ENCODE measurements at places on chromosomes 13 and 19. TPM values are rescaled to one million over a fixed set of nuclear protein-coding genes. Genes with fewer than 3 reads are reported as not detected.
A peak's percentile ranks its signal among the peaks of the same experiment; 100 is the strongest.

- H3K27me3 ChIP-seq, result no peaks in the 10 kb centered on the region
- H3K4me1 ChIP-seq, result no peaks in the 10 kb centered on the region
- no peaks in the 10 kb centered on the region for H3K36me3 ChIP-seq
These were observed 17.6 kb downstream of the VSTM2B start for GRCh38 chr19:29543381-29543780.

DNA sequence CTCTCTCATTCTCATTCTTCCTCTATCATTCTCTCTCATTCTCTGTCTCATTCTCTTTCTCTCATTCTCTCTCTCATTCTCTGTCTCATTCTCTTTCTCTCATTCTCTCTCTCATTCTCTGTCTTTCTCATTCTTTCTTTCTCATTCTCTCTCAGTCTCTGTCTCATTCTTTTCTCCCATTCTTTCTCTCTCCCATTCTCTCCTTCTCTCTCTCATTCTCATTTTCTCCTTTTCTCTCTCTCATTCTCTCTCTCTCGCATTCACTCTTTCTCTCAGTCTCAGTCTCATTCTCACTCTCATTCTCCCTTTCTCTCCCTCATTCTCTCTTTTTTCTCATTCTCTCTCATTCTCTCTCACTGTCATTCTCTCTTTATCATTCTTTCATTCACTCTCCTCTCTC lies 152.0 kb upstream of the UQCRFS1 start:
- no peak overlapping the region for H3K4me3 ChIP-seq
- no peak for DNase-seq
- no peaks in the 10 kb centered on the region for H3K36me3 ChIP-seq
- H3K27ac ChIP-seq, result no peak overlapping the region
- no peaks in the 10 kb centered on the region for H3K4me1 ChIP-seq

DNA sequence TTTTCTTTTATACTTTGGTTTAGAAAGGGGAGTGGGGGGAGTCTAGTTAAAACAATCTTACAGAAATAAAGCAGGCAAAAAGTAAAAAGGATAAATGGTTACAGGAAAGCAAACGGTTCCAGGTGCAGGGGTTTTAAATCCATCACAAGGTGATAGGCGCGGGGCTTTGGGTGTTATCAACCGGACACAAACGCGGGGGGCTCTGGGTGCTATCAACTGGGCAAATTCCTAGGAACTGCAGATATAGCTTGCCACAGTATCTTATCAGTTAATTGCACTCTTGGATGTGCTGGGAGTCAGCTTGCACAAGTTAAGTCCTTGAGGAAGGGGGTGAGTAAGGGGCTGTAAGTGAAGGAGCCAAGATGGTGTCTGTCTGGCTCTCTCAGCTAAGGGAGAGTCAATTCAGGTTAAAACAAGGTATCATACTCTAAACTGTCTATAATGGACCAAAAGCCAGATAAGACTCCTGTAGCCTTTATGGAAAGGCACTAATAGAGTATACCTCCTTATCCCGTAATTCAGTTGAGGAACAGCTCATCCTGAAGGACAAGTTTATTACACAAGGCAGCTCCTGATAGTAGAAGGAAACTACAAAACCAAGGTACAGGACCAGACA lies 32.6 kb upstream of the ZSCAN5A start:
- DNase-seq, result no peak
- H3K27me3 ChIP-seq, result no peaks in the 10 kb centered on the region
- no peaks in the 10 kb centered on the region for H3K36me3 ChIP-seq
- H3K27ac ChIP-seq, result no peak overlapping the region

DNA sequence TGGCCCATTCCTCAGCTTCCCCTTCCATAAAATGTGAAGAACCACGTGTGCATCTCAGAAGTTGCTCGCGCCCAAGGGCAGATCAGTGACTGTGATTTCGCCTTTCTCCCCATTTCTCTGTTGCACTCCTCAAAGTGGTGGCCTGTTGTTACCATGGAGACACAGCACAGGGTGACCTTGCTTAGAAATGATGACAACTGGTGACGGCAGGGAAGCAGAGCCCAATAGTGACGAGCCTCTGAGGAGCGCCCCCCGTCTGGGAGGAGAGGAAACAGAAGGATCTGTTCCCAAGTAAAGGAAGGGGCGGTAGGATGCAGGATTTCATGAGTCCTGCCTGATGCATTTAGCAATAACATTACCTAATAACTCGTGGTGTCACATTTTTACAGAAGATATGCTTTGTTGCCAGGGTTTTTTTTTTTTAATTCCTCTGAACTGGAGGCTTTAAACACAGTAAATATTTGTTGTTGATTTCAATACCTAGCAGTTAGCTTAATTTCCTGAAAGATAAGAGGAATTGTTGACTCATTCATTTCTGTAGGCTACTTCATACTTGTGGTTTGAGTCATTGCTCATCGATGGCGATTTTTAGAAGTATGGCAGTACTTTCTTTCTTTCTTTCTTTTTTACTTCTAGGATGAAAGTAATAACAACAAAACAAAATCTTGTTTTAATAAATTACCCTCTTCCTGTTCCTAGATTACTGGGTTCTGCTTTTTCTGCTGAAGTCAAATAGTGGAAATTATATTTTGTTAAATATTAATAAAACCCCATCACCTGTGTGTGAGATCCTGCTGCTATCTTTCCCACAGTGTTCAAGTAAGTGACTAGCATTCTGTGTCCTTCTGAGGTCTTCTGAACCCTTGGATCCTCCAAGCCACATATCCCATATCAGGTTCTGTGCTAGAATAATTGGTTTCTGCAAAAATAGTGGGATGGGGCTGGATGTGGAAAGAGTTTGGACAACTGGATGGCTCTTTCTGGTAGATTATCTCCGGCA lies 36.0 kb downstream of the MBNL2 start:
- no peaks in the 10 kb centered on the region for H3K27me3 ChIP-seq
- peaks cover 27% of the 10 kb centered on the region for H3K4me1 ChIP-seq
- no peak overlapping the region for H3K4me3 ChIP-seq
- no peak overlapping the region for H3K27ac ChIP-seq
- no peak for DNase-seq
- H3K36me3 ChIP-seq, result no peaks in the 10 kb centered on the region

- no peak for DNase-seq
- no peaks in the 10 kb centered on the region for H3K27me3 ChIP-seq
- H3K27ac ChIP-seq, result no peak overlapping the region
- H3K4me3 ChIP-seq, result no peak overlapping the region
- H3K4me1 ChIP-seq, result no peaks in the 10 kb centered on the region
- no peaks in the 10 kb centered on the region for H3K36me3 ChIP-seq
These were observed 28.2 kb downstream of the CILP2 start for GRCh38 chr19:19566306-19566705.

DNA sequence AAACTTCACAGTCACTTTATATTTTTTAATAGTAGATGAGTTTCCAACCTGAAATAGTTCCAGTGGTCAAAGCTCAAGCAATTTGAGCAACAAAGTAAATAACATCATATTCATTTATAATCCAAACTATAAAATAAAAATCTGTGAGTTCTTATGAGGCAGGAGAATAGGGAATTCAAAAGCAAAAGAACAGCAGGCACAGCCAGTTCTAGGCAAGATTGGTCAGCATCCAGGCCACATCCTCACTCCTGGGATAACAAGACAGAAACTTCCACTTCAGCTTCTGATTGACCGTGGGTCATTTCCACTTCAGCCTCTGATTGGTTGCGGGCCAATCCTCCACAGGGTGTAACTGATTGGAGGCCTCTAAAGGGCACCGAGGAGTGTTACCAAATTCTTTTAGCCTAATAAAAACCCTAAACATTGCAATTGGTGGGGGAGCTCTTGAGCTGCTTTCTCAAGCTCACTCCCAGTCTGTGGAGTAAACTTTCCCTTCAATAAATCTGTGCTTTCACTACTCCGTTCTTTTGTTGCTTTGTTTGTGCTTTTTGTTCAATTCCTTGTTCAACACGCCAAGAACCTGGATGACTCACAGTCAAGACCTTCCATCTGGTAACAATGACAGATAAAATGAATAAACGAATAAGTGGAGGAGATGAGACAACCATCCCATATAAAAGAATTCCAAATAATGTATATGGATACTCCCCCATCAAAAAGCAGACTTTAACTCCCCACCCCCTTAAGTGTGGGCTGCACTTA lies 42.6 kb upstream of the AMER2 start:
- H3K36me3 ChIP-seq, result no peaks in the 10 kb centered on the region
- DNase-seq, result no peak
- H3K27ac ChIP-seq, result no peak overlapping the region
- no peaks in the 10 kb centered on the region for H3K4me1 ChIP-seq
- no peak overlapping the region for H3K4me3 ChIP-seq
- H3K27me3 ChIP-seq, result no peaks in the 10 kb centered on the region

GRCh38 chr13:23497191-23497590 lies 63.7 kb upstream of the SACS start:
- no peaks in the 10 kb centered on the region for H3K4me1 ChIP-seq
- H3K4me3 ChIP-seq, result no peak overlapping the region
- no peaks in the 10 kb centered on the region for H3K27me3 ChIP-seq
- no peak for DNase-seq

GRCh38 chr13:89678466-89679121 lies 1668.9 kb upstream of the MIR17HG start:
- H3K4me3 ChIP-seq, result no peak overlapping the region
- no peaks in the 10 kb centered on the region for H3K36me3 ChIP-seq
- DNase-seq, result no peak
- H3K4me1 ChIP-seq, result no peaks in the 10 kb centered on the region
- H3K27ac ChIP-seq, result no peak overlapping the region

DNA sequence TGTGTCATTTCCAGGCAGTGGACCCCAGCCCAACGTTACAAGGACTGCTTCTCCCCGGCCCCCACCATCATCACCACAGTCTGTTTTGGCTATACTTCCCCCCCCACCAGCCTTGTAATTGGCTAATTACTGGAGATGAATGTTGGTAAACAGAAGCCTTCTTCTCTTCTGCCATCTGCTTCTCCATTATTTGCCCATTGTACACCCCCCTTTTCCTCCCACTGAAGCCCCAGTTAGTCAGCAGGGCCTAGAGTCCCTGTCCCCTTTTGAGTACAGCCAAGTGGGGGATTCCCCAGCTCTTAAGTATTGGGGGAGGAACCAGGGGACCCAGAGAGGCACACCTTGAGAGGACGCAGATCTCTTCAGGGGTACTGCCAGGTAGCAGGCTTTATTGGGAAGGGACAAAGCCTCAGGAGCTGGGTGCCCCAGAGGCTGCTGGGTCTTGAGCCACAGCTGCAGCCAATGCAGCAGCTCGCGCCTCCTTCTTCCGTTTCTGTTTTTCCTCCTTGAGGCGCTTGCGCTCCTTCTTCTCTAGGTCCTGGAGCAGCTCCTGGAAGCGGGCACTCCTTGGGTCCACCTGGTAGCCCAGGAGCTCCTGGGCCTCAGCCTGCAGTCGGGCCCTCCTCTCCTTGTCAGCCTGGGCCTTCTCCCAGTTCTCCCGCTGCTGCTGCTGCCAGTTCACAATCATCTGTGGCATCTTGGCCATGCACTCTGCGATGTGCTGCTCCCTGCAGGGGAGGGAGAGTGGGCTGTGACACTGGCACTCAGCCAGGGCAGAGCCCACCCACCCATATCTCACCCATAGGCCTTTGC lies 3.0 kb downstream of the GADD45GIP1 start:
- H3K4me3 ChIP-seq, result no peak overlapping the region
- H3K27me3 ChIP-seq, result no peaks in the 10 kb centered on the region
- H3K4me1 ChIP-seq, result peaks cover 17% of the 10 kb centered on the region
- H3K36me3 ChIP-seq, result peaks cover 45% of the 10 kb centered on the region

GRCh38 chr19:48997972-48998371 lies 4.3 kb downstream of the RUVBL2 start:
- no peak overlapping the region for H3K4me3 ChIP-seq
- peaks cover 1% of the 10 kb centered on the region for H3K36me3 ChIP-seq
- H3K27me3 ChIP-seq, result no peaks in the 10 kb centered on the region
- no peak overlapping the region for H3K27ac ChIP-seq
- peak; percentile 63 for DNase-seq

GRCh38 chr19:2412449-2412848 lies 14.9 kb downstream of the TIMM13 start:
- no peak for DNase-seq
- H3K4me1 ChIP-seq, result no peaks in the 10 kb centered on the region
- no peaks in the 10 kb centered on the region for H3K36me3 ChIP-seq
- H3K4me3 ChIP-seq, result no peak overlapping the region

DNA sequence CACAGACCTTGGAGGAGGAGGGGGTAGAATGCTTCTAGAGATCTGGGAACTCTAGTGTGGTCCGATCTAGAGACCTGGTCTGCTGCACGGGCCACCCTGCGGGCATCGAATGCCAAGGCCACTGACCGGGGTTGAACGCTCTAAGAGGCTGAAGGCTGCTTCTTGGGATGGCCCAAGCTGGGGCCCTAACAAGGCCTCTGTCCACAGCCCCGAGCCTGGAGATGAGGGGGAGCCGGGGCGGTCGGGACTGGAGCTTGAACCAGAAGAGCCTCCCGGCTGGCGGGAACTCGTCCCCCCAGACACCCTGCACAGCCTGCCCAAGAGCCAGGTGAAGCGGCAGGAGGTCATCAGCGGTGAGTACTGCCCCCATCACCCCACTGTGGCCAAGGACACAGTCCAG lies 15.3 kb downstream of the ARHGEF1 start:
- H3K4me3 ChIP-seq, result no peak overlapping the region
- H3K36me3 ChIP-seq, result peaks cover 80% of the 10 kb centered on the region
- H3K27ac ChIP-seq, result no peak overlapping the region
- DNase-seq, result no peak

DNA sequence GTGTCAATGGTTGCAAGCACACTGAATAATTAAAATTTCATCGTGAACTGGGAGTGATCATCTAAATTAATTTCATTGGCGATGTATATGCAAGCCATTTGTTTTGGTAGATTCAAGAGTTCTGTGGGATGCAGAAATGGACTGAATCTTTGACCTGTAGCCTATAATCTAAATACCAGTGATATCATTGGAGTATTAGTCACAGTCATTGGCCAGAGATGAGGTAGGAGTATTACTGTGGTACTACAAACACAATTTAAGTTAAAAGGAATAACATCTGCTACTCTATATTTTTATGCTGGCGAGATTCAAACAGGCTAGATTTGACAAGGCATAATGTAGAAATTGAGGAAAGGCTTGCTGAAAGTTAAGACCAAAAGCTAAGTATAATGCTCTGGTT lies 14.0 kb downstream of the FRY start:
- no peak overlapping the region for H3K4me3 ChIP-seq
- no peak for DNase-seq
- peaks cover 3% of the 10 kb centered on the region for H3K4me1 ChIP-seq
- no peaks in the 10 kb centered on the region for H3K36me3 ChIP-seq
- no peak overlapping the region for H3K27ac ChIP-seq
- no peaks in the 10 kb centered on the region for H3K27me3 ChIP-seq

DNA sequence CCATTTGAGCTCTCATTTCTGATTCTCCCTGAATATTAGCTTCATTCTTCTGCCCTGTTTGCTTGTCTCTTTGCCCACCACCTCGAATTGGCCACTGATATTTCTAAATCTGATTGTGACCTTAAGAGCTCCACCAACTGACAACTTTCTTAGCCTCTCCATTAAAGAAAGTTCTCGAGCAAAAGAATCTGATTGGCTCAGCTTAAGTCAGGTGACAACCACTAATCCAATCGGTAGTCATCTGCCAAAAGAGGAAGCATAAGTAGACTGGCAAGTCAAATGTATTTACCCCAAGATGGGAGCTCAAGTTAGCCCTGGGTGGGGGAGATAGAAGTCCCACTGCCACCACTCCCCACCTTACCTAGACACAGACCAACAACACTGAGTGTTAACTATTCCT lies 41.5 kb downstream of the NOTCH3 start:
- H3K4me1 ChIP-seq, result no peaks in the 10 kb centered on the region
- no peaks in the 10 kb centered on the region for H3K36me3 ChIP-seq
- no peaks in the 10 kb centered on the region for H3K27me3 ChIP-seq
- no peak overlapping the region for H3K4me3 ChIP-seq

GRCh38 chr13:28492569-28493367 lies 2.2 kb downstream of the FLT1 start:
- H3K36me3 ChIP-seq, result no peaks in the 10 kb centered on the region
- peaks cover 28% of the 10 kb centered on the region for H3K27me3 ChIP-seq
- H3K4me3 ChIP-seq, result no peak overlapping the region

Gene DYRK1B
- 27.5 TPM for total RNA-seq

Gene MBD3L2B
- not detected for total RNA-seq

Gene COL5A3
- 0.63 TPM for total RNA-seq

Gene MIA
- not detected for total RNA-seq

Gene TNFSF9
- total RNA-seq, result 3.3 TPM

Gene ACP7
- total RNA-seq, result not detected

Measured in natural killer cell (primary cell).